Hematopoietic multipotent progenitor cell treated with erythropoietin and hydrocortisone succinate and interleukin-3 and kit ligand, for 6 days (in vitro differentiated cells): ENCODE measurements at places on chromosomes 7 and 10.

DNA sequence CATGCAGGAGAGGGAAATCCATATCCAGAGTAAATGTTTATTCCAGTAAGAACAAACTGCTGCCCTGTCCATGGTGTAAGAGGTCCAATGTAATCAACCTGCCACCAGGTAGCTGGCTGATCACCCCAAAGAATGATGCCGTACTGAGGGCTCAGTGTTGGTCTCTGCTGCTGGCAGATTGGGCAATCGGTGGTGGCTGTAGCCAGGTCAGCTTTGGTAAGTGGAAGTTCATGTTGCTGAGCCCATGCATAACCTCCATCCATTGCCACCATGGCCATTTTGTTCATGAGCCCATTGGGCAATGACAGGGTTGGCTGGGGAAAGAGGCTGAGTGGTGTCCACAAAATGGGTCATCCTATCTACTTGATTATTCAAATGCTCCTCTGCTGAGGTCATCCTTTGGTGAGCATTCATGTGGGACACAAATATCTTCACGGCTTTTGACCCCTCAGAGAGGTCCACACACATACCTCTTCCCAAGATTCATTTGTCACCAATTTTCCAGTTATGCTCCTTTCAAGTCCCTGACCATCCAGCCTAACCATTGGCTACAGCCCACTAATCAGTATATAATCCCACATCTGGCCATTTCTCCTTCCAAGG, 23.3 kb upstream of the PAPSS2 start:
- DNase-seq: no peak

GRCh38 chr10:76133597-76134255, 702.3 kb downstream of the LRMDA start:
- DNase-seq: no peak

GRCh38 chr7:138243430-138243829, 167.2 kb downstream of the AKR1D1 start:
- DNase-seq: no peak

DNA sequence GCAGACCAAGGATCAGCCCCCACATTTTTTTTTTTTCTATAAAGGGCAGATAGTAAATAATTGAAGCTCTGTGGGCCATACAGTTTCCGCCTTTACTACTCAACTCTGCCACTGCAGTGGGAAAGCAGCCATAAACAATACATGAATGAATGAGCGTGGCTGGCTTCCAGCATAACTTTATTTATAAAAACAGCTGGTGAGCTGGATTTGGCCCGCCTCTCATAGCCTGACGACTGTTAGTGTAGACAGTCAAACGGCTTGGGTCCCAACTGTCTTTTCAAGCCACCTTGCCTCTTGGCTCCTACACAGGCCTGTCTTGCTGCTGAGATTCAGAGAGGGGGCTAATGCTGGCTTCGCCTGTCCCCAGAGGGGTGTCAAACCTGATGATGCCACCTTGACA, 169.8 kb upstream of the GPR26 start:
- DNase-seq: no peak

GRCh38 chr10:58576751-58577436, 64.2 kb downstream of the BICC1 start:
- no peak for DNase-seq
